ENCODE measurements at places on chromosomes 1 and 21.

DNA sequence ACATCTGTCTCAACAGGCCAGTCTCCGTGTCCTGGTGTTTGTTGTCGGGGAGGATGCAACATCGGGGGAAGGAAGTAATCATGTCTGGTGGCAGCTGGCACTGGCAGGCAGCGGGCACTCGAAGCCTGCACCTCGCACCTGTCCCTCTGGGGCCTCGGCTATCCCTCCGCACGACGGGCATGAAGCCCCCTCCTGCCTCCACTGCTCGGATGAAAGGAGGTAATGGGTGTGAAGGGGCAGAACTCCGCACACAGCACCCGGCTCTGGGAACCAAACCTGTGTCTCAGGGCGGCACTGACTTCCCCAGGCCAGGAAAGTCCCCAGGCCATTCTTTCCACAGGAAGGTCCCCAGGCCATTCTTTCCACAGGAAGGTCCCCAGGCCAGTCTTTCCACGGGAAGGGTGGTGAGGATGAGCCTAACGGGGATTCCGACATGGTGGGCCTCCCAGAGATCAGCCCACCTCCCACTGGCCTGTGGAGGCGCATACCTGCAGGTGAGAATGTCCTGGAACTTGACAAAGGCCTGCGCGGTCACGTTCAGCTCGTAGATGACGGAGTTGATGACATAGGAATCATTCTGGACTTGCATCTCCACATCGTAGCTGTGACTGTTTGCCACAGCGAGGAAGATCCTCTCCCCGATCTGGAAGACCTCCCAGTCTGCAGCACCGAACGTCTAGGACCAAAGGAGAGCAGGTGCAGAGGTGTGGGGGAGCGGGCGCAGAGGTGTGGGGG is 31.1 kb downstream of the KRTAP10-1 start:
- DNase-seq: no peak

DNA sequence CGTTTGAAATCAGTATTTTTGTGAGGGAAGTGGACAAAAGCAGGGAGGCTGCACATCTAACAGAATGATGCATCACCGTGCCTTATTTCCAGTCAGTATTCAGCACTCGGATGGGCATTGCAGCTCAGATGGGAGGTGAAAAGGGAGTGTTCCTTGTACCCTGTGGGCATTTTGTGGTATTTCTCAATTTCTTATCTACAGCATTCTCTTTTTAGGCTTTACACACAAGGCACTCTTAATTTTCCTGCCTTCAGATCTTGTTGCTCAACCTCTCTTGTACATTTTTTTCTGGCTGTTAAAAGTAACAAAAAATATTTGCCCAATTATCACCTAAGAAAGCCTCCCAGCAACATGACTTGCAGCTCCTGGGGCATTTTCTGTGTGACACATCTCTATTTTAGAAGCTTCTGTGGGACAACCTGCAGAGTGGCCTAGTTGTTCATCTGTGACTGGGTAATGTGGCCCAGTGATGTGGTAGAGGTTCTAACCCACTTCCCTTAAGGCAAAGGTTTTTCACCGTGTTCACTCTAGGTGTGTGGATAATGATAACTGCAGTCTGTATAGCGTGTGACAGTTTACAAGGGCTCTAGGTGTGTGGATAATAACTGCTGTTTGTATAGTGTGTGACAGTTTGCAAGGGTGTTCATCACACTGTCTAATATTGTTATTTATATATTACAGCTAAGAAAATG is 257.2 kb downstream of the PTGER3 start:
- DNase-seq: no peak

GRCh38 chr1:167678422-167678821 is 43.4 kb upstream of the MPZL1 start:
- no peak for DNase-seq

GRCh38 chr21:42056468-42056867 is 14.6 kb upstream of the UMODL1 start:
- DNase-seq: no peak

DNA sequence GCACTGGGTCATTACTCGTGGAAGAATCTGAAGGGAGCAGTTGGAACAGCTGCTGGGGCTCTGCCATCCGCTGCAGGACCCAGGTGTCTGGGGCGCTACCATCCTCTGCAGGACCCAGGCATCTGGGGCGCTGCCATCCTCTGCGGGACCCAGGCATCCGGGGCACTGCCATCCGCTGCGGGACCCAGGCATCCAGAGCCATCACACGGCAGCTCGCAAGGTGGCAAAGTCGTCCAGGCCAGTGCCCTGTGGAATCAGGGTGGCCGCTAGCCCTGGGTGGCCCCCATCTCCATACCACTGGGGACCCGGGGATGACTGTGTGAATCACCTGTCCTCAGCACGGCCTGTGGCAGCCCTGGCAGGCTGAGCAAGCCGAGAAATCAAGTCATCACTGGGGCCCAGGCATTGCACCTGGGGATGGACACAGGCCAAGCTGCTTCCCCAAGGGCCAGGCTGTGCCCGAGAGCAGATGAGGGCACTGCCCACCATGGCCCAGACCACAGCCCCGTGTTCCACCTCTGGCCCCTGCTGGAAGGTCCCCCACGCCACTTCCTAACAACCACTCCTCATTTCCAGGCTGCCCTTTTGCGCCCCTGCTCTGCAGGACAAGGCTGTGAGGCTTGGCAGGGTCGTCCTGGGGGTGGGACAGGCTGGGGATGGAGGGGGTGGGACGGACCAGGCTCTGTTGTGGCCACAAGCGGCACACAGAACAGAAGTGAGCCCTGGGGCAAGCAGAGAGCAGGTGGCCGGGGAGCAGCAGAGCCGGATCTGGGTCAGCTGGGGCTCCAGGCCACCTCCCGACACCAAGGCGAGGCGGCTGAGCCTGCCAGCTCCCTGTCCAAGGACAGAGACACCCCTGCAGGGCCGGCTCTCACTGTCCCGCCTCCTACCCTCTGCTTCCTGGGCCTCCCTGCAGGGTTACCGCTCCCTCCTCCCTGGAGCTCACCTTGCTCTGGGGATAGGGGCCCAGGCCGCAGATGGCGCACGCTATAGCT is 12.7 kb downstream of the GABRD start:
- DNase-seq: no peak

GRCh38 chr1:31866450-31867032 is 50.7 kb upstream of the SPOCD1 start:
- DNase-seq: no peak

DNA sequence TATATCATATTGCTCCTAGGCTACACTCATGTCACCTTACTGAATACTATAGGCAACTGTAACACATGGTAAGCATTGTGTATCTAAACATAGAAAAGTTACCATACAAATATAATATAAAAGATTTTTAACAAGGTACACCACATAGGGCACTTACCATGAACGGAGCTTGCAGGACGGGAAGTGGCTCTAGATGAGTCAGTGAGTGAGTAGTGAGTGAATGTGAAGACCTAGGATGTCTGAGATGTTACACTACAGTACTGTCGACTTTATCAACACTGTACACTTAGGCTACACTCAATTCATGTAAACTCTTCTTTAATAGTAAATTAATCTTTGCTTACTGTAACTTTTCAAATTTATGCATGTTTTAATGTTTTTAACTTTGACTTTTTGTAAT is 81.0 kb upstream of the PLD5 start:
- DNase-seq: no peak

DNA sequence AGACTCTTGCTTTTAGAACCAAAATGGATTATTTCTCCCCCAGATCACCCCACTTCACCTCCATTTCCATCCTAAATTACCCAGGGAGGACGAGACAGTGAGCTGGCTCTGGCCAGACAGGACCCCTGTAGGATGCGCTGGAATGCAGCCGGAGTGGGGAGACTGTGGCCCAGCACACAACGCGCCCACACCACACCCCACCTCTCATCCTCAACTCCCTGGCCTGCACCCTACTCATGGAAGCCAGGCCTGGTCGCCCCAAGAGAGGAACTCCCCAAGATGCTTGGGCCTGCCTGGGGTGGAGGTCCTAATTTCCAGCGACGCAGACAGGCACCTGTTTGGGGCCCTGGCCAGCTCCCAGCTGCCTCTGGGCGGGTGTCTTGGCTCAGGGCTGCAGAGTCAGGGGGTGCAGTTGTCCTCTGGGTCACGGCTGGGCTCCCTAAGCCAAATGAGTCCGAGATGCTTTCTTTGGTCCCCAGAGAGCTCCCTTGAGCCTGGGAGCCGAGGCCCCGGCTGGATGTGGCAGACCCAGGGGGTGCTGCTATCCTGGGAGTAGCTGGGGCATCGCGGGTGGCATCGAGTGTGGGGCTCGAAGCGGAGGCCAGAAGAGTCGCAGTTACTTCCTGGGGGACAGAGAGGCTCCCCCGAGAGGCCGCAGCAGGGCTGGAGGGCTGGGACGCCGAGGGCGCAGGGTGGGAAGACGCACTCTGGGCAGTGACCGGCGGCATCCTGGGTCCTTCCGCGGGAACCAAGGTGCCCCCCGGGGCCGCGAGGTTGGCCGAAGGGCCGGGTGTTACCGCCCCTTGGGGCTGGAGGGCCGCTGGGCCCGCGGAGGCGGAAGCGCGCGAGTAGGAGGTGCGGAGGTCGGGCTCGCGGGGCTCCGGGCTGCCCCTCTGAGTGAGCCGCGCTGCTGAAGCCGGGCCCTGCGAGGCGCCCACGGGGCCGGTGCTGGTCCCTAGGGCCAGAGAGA is 10.4 kb downstream of the CLEC20A start:
- no peak for DNase-seq

DNA sequence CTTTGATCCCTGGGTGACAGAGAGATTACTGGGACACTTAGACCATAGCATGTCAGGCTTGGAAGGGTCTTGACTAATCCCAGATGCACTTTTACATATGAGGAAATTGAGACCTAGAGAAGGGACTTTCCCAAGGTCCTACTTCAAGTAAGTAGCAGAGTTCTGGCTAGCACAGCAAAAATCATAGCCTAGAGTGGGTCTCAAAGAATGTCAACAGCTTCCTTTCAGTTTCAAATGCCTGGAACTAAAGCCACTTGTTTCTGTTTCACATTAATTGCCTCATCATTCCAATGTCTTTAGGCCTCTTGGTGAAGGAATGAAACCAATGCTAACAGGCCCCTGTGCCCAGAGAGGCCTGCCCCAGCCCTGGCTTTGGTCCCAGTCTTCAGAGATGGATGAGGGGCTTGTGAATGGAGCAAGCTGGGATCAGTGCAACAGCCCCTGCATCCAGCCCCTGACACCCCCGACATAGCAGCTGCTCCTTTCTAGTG is 26.6 kb downstream of the ATF3 start:
- no peak for DNase-seq

- no peak for DNase-seq
Measured at GRCh38 chr1:62110198-62110817, 84.3 kb upstream of the L1TD1 start.

DNA sequence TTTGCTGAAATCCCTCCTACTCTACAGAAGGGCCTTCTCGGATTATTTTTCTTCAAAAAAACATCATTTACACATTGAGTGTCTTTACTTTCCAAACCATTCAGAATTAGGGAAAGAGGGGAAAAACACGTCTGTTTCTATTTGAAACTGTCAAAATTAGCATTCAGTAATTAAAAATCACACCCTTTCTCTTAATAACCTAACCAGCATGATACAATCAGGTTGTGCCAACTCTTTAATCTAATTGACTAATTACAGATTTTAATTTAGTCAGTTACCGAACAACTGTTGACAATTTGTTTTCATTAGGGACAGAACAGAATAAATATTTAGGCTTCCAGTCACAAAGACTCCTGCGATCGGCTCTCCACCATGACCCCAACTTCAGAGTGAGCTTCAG is 18.8 kb downstream of the SSBP3 start:
- DNase-seq: no peak

DNA sequence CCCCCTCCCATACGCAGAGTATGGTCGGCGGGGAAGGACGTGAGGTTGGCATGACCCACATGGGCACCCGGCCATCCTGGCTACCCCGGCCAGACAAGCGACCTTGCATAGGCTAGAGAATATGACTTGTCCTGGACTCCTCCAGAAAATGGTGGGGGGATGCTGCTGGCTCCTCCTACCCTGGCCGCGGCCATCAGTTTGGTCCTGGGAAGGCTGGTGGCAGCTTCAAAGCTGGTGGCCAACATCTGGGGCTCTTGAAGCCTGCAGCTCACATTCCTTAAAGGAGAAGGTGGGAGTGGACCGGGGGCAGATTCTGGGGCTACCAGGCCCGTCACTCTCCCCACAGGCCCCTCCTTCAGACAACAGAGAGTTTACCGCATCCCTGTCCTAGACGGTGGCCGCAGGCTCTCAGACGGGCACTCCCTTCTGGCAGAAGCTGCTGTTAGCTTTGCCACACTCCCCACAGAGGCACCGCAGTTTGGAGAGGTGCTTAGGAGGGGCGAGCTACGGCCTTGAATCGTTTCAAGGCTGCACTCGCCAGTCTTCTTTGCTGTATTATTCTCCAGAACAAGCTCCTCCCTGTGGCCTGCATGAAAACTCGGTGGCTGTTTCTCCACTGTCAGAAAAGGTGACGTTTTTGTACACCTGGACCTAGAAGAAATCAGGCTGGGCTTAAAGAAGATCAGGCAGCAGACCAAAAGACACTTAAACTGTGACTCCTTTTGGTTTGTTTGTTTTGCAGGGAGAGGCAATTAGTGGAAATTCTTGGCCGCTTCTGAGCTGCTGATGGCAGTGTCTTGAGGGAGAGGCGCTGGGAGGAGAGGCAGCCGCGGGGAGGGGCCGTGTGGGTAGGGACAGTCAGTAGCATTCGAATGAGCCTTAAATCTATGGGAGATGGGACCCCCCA is 68.0 kb downstream of the RUNX3 start:
- no peak for DNase-seq

GRCh38 chr21:35437941-35438340 is 388.8 kb upstream of the RUNX1 start:
- DNase-seq: no peak

- no peak for DNase-seq
Measured at GRCh38 chr1:230878591-230878990, 10.3 kb upstream of the C1orf198 start.

Data from activated naive CD4-positive, alpha-beta T cell (primary cell).